ENCODE measurements at places on chromosomes 13 and 19. TPM values are rescaled to one million over a fixed set of nuclear protein-coding genes. Genes with fewer than 3 reads are reported as not detected.

DNA sequence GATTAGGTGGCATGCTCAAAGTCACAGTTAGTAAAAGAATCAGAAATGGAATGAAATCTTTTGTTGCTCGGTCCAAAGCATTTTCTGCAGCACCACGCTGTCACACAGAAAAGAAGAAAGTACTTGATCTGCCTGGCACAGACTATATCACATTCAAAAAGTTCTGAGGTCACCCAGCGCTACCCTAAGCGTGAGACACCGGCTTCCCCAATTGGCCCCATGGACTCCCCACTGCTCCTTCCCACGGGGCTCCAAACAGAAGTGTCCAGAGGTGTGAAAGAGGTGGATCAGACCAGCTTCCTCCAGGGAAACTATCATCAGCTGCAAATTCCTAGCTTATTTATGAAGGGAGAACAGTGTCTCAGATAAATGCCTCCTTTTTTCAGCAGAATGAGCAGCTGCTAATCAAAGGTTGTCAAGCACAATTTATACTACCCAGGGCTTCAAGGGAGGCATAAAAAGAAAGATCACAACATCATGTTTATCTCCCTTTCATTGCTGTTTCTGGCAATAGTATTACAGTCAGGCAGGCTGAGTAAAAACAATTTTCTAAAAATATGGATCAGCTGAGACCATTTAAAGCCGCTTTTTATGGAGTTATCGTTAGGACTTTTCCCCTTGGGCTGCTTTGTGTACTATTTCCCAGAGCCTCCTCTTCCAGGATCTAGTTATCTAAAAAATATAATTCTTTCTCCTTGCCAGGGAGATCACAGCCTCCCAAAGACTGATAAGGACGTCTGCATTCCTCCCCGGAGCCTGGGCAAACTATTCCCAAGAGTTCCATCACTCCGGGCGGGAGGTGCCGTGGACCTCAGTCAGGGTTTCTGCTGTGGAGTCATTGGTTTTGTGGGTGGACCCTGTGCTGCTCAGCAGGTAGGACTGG lies 208.0 kb downstream of the LHFPL6 start:
- no peaks in the 10 kb centered on the region for H3K27me3 ChIP-seq
- H3K27ac ChIP-seq: no peak overlapping the region
- no peak for DNase-seq
- H3K4me1 ChIP-seq: no peaks in the 10 kb centered on the region
- H3K36me3 ChIP-seq: no peaks in the 10 kb centered on the region
- H3K4me3 ChIP-seq: no peak overlapping the region

GRCh38 chr13:44355621-44356020 lies 18.0 kb upstream of the SERP2 start:
- peaks cover 11% of the 10 kb centered on the region for H3K4me1 ChIP-seq
- H3K36me3 ChIP-seq: no peaks in the 10 kb centered on the region
- no peaks in the 10 kb centered on the region for H3K27me3 ChIP-seq
- no peak overlapping the region for H3K27ac ChIP-seq
- no peak overlapping the region for H3K4me3 ChIP-seq

- H3K4me3 ChIP-seq: no peak overlapping the region
- H3K27ac ChIP-seq: no peak overlapping the region
- no peaks in the 10 kb centered on the region for H3K27me3 ChIP-seq
These were observed 27.8 kb downstream of the OPA3 start for GRCh38 chr19:45556835-45557234.

DNA sequence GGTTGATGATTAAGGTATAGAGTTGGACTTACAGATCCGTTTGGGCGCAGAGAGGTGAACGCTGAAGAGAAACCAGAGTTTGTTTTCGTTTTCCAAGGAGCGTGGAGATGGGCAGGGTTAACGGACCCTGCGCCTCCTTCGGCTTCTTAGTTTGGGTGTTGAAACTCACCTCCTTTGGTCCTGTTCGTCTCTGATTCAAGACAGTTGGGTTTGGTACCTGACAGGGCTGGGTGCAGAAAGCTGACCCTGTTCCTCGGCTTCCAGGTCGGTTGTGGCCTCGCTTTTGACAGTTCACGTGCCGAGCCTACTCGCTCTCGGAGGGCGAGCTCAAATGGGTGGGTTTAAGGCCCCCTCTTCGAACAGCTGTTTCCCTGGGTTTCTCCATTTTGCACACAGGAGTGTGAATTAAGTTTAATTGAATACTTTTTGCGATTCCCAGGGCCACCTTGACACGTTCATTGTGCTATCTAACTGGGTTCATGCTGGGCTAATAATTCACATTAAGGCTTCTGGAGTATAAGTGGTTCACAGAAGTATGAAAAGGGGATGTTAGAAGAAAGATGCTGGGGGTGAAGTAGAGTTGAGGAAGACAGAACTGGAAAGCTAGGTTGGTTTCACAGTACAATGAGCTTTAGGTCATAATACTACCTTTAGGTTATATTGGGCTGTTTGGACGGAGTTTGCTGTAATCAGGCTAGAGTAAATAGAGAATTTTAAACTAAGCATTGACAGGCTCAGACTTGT lies 638 bp downstream of the USPL1 start:
- no peaks in the 10 kb centered on the region for H3K4me1 ChIP-seq
- H3K36me3 ChIP-seq: no peaks in the 10 kb centered on the region
- H3K4me3 ChIP-seq: peak overlapping the region; percentile 89
- H3K27ac ChIP-seq: peak overlapping the region; percentile 100

- peaks cover 51% of the 10 kb centered on the region for H3K36me3 ChIP-seq
- H3K4me3 ChIP-seq: no peak overlapping the region
- no peak for DNase-seq
- H3K27me3 ChIP-seq: no peaks in the 10 kb centered on the region
- no peaks in the 10 kb centered on the region for H3K4me1 ChIP-seq
These were observed 10.7 kb downstream of the SYMPK start for GRCh38 chr19:45852145-45852750.

Gene SYNGR4
- total RNA-seq: not detected

Gene PDCD5
- total RNA-seq: 143 TPM

- peak overlapping the region; percentile 17 for H3K4me3 ChIP-seq
- H3K27ac ChIP-seq: no peak overlapping the region
- DNase-seq: no peak
- no peaks in the 10 kb centered on the region for H3K36me3 ChIP-seq
- H3K27me3 ChIP-seq: peaks cover 75% of the 10 kb centered on the region
These were observed 464.4 kb downstream of the ITGBL1 start for GRCh38 chr13:101916775-101917474.

DNA sequence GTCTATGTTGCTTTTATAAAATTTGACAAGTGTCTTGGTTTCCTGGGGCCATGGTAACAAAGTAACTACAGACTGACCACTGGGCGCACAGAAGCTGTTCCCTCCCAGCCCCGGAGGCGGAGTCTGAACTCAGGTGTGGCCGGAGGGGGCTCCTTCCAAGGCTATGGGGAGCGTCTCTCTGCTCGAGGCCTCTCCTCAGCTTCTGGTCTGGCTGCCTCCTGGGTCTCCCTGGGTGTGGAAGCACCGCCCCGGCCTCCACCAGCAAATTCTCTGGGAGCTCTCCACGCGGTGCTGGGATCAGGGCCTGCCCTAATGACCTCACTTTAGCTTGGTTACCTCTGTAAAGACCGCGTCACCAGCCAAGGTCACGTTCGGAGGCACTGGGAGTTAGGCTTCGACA lies 45.7 kb upstream of the F7 start:
- no peaks in the 10 kb centered on the region for H3K27me3 ChIP-seq
- DNase-seq: no peak
- no peak overlapping the region for H3K4me3 ChIP-seq
- no peak overlapping the region for H3K27ac ChIP-seq
- H3K36me3 ChIP-seq: no peaks in the 10 kb centered on the region

GRCh38 chr19:22144394-22144793 lies 52.4 kb downstream of the ZNF676 start:
- no peak for DNase-seq
- H3K4me3 ChIP-seq: no peak overlapping the region

Gene OLFM4
- 1.1 TPM for total RNA-seq

DNA sequence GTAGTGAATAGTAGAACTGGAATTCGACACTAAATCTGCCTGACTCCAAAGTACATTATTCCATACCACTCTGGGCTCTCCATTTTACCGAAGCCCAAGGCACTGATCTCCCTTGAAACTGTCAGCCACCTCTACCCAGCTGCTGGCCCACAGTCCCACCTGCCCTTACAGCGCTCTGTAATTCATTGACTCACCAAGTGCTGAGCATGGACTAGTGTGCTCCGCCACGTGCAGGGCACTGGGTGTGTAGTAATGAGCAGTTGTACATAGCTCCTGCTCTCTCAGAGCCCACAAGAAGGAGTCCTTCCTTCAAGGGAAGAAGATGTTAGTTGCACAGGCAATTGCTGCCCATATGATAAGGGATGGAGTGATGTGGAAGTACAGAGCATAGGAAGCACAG lies 76.6 kb upstream of the SIAH3 start:
- H3K4me1 ChIP-seq: no peaks in the 10 kb centered on the region
- H3K27ac ChIP-seq: no peak overlapping the region
- no peaks in the 10 kb centered on the region for H3K36me3 ChIP-seq
- no peaks in the 10 kb centered on the region for H3K27me3 ChIP-seq
- no peak for DNase-seq

Gene IQCN
- total RNA-seq: 4.2 TPM

Gene PEAK3
- total RNA-seq: 0.55 TPM

DNA sequence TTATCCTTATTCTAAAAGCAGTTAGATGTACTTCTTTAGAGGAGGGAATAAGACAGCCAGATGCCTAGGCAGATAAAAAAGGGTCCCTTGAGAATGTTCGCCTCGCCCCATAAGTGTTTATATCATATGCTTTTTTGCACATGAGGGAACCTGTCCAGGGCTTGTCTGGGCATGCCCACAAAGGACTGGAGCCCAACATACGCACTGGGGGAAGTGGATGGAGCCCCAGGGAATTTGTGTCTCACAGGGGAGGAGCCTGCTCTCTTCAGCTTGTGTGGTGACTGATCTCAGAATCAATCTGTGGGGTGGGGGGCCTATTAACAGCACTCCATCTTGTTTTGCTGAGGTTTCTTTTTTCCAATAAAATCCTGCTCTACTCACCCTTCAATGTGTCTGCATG lies 22.6 kb downstream of the MED4 start:
- no peak for DNase-seq
- H3K4me1 ChIP-seq: no peaks in the 10 kb centered on the region
- H3K27me3 ChIP-seq: no peaks in the 10 kb centered on the region
- peaks cover 39% of the 10 kb centered on the region for H3K36me3 ChIP-seq
- no peak overlapping the region for H3K4me3 ChIP-seq

GRCh38 chr19:11278670-11279069 lies 16.3 kb upstream of the DOCK6 start:
- H3K4me1 ChIP-seq: no peaks in the 10 kb centered on the region
- H3K36me3 ChIP-seq: no peaks in the 10 kb centered on the region
- no peak overlapping the region for H3K27ac ChIP-seq
- H3K4me3 ChIP-seq: no peak overlapping the region

GRCh38 chr19:42037649-42038048 lies 32.4 kb downstream of the GRIK5 start:
- no peaks in the 10 kb centered on the region for H3K27me3 ChIP-seq
- peaks cover 3% of the 10 kb centered on the region for H3K4me1 ChIP-seq
- H3K36me3 ChIP-seq: peaks cover 9% of the 10 kb centered on the region
- H3K4me3 ChIP-seq: no peak overlapping the region

DNA sequence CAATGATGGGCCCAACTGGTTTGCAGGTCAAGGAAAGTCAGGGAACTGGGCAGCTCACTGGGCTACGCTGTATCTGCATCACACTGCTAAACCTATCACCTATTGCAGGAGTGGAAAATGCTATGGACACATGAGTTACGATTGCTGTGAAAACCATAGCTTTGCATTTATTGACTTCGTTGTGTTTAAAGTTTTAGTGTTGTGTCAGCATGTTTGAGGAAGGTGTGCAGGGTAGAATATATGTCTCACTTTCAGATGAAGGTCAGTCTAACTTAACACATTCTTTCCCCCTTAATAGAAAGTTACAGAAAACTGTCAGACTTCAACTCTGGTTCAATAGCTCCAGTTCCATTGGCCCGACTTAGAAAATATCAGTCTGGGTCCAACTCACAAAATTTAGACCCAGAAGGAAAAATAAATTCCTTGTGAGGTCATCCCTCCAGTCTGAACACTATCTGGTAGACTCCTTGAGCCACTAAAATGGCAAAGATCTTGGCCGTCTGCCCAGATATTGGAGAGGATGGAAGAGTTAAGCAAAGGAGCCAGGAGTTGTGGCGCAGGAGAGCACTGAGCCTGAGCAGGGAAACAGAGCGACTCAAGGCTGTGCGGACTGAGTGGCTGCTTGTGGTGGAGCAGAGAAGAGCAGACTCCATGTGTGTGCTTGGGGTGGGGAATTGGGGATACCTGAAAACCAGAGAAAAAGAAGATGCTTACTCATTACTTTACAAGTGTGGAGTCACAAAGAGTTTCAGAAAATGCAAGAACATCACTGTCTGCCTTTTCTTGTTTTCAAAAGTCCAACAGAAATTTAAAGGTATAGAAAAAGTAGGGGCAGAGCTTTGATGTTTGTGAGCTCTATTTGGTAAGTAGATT lies 518.5 kb downstream of the FGF9 start:
- H3K27me3 ChIP-seq: no peaks in the 10 kb centered on the region
- H3K36me3 ChIP-seq: no peaks in the 10 kb centered on the region
- no peak overlapping the region for H3K4me3 ChIP-seq
- no peak for DNase-seq
- H3K27ac ChIP-seq: no peak overlapping the region

Gene LRG1
- 2.3 TPM for total RNA-seq

Gene KCNJ14
- 1.4 TPM for total RNA-seq

DNA sequence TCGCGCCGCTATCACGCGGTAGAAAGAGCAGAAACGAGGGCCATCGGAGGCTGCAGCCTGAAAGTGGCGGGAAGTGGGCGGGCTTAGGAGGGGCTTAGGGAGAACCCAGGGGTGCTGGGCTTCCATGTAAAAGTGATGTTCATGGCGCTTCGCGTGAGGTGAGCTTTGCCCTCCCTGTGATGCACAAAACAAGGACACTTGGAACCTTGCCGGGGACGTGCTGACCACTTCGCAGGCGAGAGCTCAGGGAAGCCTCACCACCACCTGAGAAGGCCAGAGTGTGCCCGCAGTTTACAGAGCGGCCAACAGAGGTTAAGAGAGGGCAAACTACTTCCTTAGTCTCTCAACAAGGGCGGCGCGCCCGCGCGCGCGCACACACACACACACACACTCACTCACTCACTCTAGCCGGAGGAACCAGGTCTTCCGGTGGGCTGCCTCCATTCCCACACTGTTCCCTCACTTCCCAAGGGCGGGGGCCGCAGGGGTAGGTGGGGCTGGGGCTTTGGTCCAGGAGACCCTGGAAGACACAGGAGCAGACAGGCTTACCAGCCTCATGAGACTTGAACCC lies 651 bp downstream of the GAPDHS start:
- H3K36me3 ChIP-seq: no peaks in the 10 kb centered on the region
- H3K27me3 ChIP-seq: peaks cover 65% of the 10 kb centered on the region
- H3K27ac ChIP-seq: no peak overlapping the region
- no peak overlapping the region for H3K4me3 ChIP-seq
- H3K4me1 ChIP-seq: peaks cover 5% of the 10 kb centered on the region

Gene ZSCAN1
- total RNA-seq: not detected

Gene C19orf81
- not detected for total RNA-seq

GRCh38 chr13:74674720-74675119 lies 540.5 kb upstream of the KLF12 start:
- no peak overlapping the region for H3K27ac ChIP-seq
- no peaks in the 10 kb centered on the region for H3K36me3 ChIP-seq
- no peaks in the 10 kb centered on the region for H3K27me3 ChIP-seq
- no peak overlapping the region for H3K4me3 ChIP-seq
- H3K4me1 ChIP-seq: no peaks in the 10 kb centered on the region

All from sigmoid colon (tissue), 7 donors.